RCC 7860 (cell line): ENCODE measurements at places on chromosomes 1 and 21.

GRCh38 chr1:159921251-159921650 lies 4.1 kb downstream of the TAGLN2 start:
- DNase-seq = no peak

- DNase-seq = no peak
Observed at GRCh38 chr1:151009674-151010345, 1.6 kb downstream of the PRUNE1 start.

GRCh38 chr1:35269201-35269988 lies 886 bp downstream of the ZMYM4 start:
- no peak for DNase-seq

GRCh38 chr1:118039170-118039569 lies 109.6 kb downstream of the WDR3 start:
- DNase-seq = no peak

- DNase-seq = no peak
Observed at GRCh38 chr1:35115459-35116383, 36.5 kb downstream of the ZMYM1 start.

DNA sequence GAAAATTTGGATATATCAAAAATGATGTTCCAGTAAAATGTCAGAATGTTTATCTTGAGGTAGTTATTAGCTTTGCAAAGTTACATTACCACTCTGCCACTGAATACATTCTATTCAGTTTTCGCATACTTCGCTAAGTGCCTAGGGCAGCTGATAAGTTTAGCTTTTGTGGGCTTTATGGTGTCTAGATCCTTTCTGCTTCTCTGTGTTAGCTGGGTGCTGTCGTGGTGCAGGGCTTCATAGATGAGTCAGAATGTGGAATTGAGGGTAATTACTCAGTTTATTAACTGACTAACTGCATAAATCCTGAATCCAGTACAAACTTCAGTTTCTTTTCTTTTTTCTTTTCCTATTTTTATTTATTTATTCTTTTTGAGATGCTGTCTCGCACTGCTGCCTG lies 21.5 kb downstream of the NCAM2 start:
- no peak for DNase-seq

DNA sequence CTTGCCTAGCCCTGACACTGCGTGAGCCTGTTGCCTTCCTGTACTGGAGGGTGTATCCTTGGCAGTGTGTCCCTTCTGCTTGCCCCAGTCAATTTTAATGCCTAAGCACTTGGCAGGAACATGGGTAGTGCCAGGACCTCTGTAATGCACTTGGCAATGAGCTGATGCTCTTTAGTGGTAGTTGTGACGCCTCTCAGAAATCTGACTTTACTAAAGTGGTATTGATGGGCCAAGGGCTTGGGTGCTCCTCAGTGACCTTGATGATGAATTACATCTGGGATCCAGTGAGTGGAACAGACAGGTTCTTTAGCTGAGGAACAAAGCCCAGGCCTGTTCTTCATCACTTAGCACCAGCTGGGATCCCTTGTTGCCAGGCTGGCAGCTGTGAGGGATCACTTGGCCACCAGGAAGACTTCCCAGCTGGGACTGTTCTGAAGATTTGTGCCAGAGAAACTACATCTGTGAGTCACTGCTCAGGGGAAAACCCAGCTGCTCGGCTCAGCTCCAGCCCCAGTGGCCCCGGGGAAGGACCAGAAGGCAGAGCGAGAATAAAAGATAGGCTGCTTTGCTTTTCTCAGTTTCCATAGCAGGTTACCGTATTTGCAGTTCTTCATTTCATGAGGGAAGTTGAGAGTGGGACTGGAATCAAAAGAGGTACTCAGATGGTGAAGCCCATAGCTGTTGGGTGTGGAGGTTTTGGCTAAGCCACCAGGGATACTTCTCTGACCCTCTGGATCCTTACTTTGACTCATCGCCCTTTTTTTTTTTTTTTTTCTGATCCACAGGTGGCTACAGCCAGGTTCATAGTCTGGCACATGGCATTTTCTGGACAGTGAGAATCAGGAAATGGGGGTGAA lies 28.5 kb upstream of the KCNA2 start:
- DNase-seq = peak; percentile 51

- DNase-seq = no peak
Observed at GRCh38 chr1:60044881-60045280, 28.7 kb downstream of the C1orf87 start.

- no peak for DNase-seq
Observed at GRCh38 chr21:20469361-20469760, 528.8 kb upstream of the NCAM2 start.
